ENCODE measurements at places on chromosomes 1 and 21.

DNA sequence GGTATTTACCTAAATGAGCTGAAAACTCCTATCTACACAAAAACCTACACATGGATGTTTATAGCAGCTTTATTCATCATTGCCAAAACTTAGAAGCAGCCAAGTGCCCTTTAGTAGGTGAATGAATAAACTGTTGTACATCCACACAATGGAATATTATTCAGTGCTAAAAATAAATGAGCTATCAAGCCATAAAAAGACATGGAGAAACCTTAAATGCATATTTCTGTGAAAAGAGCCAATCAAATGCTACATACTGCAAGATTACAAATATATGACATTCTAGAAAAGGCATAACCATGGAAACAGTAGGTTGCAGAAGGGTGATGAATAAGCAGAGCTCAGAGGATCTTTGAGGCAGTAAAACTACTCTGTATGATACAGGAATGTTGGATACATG lies 23.3 kb downstream of the ABCB10 start:
- DNase-seq: no peak

- no peak for DNase-seq
These were observed 54.4 kb upstream of the TRABD2B start for GRCh38 chr1:48051466-48052126.

- no peak for DNase-seq
These were observed 145.1 kb downstream of the SIPA1L2 start for GRCh38 chr1:232484856-232485255.

GRCh38 chr1:112862753-112863426 lies 93.1 kb downstream of the SLC16A1 start:
- DNase-seq: no peak

DNA sequence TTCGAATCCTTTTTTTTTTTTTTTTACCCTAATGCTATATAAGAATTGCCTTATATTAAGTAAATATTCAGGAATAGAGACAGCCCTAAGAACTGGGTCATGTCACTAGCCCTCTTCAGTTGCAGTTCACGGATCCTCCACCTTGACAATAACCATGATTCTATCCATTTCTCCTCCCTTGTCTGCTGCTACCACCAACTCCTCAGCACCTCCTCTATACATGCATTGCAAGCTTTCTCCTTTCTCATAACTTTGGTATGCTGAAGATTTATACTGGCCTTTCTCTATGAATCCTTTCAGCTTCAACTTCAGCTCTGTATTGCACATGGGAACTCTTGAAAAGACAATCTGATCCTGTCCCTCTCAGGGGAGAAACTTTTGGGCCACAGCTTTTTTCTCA lies 14.3 kb upstream of the DR1 start:
- DNase-seq: no peak

DNA sequence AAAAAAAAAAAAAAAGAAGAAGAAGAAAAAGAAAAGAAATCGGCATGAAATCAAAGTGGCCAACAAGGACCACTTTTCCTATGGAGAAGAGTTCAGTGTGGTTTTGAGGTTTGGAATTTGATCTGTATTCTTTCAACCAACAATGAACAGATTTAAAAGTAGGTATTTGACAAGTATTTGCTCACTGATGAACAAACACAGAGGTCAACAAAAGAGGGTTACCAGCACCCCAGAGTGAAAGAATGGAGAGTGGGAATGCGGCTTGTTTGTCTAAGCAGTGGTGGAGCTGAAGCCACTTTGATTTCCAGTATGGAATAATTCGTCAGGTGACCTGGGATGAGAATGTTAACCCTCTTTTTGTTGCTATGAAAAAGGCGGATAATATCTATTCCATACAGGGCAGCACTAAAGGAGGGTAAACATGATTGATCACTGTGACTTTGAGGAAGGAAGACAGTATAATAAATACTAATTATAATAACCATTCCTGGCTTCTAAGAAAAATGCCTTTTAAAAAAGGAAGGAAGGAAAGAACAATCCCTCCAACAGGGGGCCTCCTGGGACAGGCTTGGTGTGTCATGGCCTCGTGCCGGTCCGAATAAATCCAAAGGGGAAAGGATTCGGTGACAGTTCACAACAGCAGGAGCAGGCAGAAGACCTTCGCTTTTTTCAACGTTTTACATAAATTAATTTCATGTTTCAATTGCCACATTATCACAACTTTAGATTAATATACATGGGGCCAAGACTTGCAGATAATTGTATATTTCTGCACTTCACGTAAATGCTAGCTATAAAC lies 37.2 kb upstream of the SIM2 start:
- no peak for DNase-seq

Measured in D721Med (cell line).